ENCODE measurements at places on chromosomes 3 and 15.

GRCh38 chr3:59531066-59531745 lies 481.4 kb upstream of the CFAP20DC start:
- DNase-seq: no peak

DNA sequence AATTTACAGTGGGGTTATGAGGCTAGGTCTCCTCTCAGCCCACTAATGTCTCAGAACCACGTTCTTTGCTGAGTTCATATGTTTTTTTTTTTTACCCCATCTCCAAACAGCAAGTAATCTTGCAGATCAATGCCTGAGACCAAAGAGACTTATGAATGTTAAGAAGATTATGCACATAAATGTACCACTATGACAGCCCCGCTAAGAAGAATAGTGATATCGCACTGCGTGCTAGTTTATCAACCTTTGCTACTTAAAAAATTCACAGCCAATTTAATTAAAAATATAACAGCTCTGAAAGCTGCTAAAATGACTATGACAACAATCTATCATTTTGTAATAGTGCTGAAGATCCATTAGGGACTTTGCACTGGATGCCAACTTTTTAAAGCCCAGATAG lies 739.0 kb upstream of the CFAP20DC start:
- DNase-seq: no peak

GRCh38 chr15:42154212-42154941 lies 2.1 kb downstream of the PLA2G4F start:
- DNase-seq: no peak

- DNase-seq: no peak
These were observed 159.2 kb downstream of the ZPLD1 start for GRCh38 chr3:102593812-102594602.

GRCh38 chr3:160136421-160136820 lies 88.8 kb upstream of the C3orf80 start:
- no peak for DNase-seq

GRCh38 chr15:33656168-33656567 lies 312.1 kb upstream of the CHRM5 start:
- DNase-seq: no peak

- no peak for DNase-seq
These were observed 154.2 kb downstream of the TIGIT start for GRCh38 chr3:114447950-114448479.

GRCh38 chr15:57927091-57927631 lies 138.3 kb downstream of the ALDH1A2 start:
- DNase-seq: no peak

GRCh38 chr3:161371441-161372320 lies at the start of gene SPTSSB:
TSS of gene SPTSSB (minus strand) at chr3:161371517. CDS start at chr3:161346323, 25,194 bp downstream.
- DNase-seq: no peak

GRCh38 chr15:99341786-99342185 lies 90.5 kb downstream of the LRRC28 start:
- DNase-seq: no peak

GRCh38 chr3:162367429-162368260 lies 871.0 kb downstream of the OTOL1 start:
- no peak for DNase-seq
